Fibroblast of skin of abdomen (primary cell): ENCODE measurements at places on chromosomes 1 and 21.

- no peak for DNase-seq
Measured at GRCh38 chr1:163583661-163584181, 262.0 kb downstream of the NUF2 start.

- DNase-seq: peak; percentile 63
Measured at GRCh38 chr1:178161516-178161915, 67.6 kb downstream of the RASAL2 start.

- peak; percentile 77 for DNase-seq
Measured at GRCh38 chr1:8889925-8890785, 11.7 kb upstream of the ENO1 start.

GRCh38 chr1:35270836-35271235 lies 2.3 kb downstream of the ZMYM4 start:
- DNase-seq: no peak

- no peak for DNase-seq
Measured at GRCh38 chr1:43423672-43424550, 29.8 kb downstream of the HYI start.

- DNase-seq: no peak
Measured at GRCh38 chr1:93652323-93652949, 29.2 kb downstream of the BCAR3 start.

DNA sequence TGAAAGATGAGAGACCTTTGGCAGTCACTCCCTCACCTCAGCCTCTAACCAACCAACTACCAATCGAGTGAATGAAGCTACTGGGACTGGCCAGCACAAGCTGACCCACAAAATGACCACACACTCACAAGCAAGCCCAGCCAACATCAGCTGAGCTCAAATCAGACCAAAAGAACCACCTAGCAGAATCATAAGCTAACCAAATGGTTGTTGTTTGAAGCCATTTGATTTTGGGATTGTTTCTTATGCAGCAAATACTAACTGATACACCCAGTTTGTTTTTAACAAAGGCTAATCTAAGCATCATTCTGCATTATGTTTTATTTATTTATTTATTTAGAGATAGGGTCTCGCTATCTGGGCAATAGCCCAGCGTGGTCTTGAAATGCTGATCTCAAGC lies 310.4 kb downstream of the SETD4 start:
- no peak for DNase-seq

DNA sequence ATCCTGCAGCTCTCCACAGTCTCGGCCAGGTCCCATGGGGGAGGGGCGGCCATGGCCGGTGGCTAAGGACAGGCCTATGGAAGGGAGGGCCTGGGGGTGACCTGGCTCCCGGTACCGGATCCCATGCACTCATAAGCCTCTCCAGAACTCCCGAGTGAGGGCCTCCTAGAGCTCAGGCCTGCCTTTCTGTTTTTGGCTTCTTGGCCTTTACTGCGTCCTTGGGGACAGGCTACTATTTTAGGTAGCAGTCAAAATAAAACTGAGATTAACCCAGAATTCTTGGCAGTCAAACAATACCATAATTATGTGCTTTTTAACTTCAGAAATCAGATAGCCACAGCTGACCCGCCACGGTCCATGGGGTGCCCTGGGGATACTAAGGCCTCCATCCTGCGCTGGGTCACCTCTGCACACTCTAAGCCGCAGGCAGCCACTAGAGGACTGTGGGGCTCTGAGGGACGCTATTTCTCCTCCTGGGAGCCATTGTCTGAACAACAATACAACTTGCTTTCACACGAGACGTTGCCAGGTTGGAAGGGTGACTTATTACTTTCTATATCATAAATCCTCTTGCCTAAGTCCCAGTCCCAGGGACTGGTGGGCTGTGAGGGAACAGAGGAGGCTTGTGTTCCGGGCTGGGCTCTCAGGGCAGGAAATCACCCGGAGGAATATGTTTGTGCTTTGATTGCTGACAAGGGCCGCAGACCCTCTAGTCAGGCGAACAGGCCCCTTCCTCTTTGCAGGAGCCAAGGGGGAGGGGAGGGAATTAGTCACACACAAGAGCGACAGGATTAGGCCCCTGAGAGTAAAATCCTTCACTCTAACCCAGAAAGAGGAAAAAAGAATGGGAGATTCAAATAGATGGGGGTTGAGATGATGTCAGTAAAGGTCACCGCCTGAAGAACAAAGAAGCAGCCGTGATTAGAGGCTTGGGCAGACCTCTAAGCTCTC lies 40.7 kb upstream of the BCAR3 start:
- no peak for DNase-seq

- no peak for DNase-seq
Measured at GRCh38 chr21:28928578-28929420, 63.9 kb downstream of the LTN1 start.

DNA sequence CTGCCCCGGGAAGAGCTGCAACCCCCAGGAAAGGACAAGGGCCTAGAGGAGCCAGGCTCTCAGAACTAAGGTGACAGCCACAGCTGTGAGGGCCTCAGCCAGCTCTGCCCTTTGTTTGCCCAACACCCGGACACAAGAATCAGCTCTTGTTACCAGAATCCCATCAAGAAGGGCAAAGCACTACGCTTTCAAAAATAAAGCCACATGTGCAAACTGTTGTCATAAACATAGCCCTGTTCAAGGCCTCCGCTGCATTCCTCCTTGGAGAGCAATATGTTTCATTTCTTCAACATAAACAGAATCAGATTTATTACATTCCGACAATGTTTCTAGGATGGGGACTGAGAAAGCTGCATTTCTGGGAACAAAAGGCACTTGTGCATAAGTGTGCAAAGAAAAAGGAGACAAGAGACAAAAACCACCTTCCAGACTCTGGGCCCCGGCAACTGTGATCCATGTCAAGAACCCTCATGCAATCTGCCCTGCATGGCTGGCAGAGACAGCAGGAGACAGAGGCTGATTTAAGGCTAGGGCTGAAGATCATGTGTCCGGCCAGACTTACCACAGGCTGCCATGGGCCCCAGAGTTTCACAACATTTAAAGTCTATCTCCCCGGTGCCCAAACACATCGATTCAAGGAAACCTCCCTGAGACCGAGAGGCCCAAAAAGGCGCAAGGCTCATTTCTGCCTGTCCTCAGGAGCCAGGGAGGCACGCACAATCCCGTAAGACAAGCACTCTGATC lies 71.0 kb downstream of the SSBP3 start:
- DNase-seq: peak; percentile 76

- DNase-seq: peak; percentile 53
Measured at GRCh38 chr1:192809307-192810252, 741 bp downstream of the RGS2 start.

DNA sequence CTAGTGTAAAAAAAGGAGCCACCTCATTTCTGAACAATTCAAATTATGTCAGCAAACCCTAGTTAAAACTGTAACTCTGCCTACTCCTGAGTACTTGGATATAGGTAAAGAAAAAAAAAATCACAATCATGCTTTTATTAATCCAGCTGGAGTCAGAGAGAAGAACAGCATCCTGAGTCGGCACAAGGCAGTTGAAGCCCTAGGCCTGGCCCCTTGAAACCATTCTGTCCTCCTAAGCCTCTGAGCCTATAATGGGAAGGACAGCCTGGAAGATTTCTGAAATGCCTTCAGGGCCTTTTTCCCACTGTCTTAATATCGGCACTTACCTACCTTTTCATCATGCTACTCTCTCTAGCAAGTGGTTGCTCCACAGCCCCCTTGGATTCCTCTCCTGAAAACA lies 32.5 kb downstream of the CDC42BPA start:
- DNase-seq: no peak

GRCh38 chr1:103497404-103497803 lies 28.1 kb upstream of the RNPC3 start:
- DNase-seq: peak; percentile 1

DNA sequence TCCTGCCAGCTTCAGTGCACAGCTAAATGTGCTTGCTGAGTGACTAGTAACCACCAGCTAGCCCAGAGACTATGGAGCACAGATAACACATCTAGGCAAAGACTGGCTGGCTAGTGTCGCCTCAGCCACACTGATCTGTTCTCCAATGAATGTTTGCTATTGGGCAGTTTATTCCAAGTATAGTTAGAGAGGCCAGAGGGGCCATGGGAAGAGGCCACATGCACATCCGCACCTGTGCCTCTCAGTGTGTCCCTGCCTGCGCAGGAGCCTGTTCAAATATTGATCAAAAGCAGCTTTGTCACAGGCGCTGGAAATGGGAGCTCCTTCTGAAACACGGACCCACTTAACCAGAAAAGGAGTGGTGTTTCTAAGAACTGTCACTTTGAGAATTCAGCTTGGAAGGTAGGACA lies 51.3 kb upstream of the ATP1A1 start:
- no peak for DNase-seq

- no peak for DNase-seq
Measured at GRCh38 chr1:151829352-151830046, 2.1 kb downstream of the RORC start.

DNA sequence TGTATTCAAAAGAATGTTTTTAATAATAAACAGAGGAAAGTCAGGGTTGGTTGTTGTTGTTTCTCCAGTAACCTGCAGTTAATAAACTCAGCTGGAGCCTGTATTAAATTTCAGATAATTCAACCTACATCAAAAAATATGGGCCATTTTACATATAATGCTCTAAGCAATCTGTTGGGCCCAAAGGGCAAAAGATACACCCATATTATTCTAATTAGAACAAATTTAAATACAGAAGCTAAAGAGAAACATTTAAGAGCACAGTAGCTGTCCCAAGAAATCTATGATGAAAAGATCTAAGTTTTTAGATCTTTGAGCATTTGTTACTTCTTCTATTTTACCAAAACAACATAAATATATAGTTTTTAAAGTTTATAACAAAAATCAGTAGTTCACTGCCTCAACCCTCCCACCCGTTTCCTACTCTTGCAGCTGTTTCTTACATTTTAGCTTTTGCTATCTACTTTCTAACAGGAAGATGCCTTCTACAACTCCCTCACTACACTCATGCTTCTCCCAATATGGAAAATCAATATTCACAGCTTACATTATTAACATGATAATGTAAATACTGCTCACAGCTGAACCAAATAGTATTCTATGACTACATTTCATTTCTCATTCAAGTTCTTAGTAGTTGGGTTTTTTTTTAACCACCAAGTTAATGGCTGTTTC lies 94.9 kb upstream of the LBR start:
- no peak for DNase-seq

DNA sequence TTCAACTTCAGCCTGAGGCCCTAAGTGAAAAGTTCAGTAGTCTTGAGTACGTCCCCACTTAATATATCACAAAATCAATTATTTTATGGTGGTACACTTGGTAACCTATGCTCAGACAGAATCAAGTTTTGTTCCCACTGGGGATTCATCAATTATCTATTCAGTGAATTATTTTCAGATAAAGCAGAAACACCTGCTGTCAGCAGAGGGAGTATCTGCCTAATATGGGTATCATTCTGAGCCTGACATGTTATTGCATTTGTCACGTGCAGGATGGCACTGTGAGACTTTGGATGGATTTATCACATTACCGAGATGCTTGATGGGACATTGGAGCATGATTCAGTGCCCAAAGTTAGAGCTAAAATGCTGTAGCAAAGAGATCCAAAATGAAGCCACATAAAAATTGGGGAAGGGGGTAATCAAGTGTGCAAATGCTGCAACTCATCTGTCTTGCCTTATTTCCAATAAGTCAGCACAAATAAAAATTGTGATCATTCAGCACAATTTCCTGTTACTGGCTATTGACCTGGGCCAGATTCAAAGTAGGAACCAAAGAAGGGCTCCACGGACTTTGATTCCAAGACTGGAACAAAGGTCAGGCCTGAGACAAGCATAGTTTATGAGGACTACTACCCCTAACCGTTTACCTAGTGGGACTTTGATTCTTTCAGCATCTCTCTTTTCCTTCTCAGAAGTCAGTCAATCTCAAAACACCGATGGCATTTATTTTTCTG lies 657.6 kb downstream of the LMO4 start:
- DNase-seq: no peak

DNA sequence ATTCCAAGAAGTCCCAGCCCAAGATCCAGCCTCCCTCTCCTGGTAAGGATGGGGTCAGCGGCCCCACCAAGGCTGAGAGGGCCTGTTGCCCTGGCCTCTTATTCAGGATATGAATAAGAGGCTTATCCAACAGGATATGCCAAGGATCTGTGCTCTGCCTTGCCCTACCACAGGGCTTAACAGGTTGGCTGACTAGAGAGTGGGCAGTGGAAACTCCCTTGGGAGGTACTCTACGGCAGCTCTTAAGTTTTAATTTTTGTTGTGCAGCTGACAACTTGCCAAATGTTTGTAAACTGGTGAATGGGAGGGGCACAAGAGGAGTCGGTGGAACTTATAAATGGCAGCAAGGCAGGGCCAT lies 16.5 kb upstream of the PIGV start:
- DNase-seq: no peak

DNA sequence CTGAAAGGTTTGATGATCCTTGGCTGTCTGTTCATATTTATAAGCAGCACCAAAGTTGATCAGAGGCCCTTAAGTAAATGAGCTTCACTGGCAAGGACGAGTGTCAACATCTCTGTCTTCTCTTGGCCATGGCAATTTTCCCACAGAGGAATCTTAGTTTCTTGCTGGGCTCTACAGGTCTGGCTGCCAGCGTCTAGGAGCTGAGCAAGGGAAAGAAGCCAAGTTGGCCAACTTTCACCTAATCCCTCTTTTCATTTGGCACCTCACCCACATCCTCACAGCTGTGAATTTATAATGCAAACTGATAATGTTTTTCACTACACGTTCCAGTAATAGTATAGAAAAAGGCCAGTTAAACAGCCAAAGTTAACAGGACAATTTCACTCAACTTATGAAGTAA lies 99.0 kb upstream of the LBR start:
- no peak for DNase-seq

DNA sequence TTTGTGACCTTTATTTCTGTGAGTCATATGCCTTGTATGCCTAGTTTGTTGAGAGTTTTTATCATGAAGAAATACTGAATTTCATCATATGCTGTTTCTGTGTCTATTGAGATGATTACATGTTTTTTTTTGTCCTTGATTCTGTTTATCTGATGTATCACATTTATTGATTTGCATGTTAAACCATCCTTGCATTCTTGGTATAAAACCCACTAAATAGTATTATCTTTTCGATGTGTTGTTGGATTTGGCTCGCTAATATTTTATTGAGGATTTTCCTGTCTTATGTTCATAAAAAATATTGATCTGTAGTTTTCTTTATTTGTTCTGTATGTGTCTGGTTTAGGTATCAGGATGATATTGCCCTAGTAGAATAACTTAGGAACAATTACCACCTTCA lies 164.7 kb upstream of the CHRM3 start:
- DNase-seq: no peak

GRCh38 chr1:155110826-155111225 lies 16.9 kb upstream of the EFNA1 start:
- DNase-seq: no peak

DNA sequence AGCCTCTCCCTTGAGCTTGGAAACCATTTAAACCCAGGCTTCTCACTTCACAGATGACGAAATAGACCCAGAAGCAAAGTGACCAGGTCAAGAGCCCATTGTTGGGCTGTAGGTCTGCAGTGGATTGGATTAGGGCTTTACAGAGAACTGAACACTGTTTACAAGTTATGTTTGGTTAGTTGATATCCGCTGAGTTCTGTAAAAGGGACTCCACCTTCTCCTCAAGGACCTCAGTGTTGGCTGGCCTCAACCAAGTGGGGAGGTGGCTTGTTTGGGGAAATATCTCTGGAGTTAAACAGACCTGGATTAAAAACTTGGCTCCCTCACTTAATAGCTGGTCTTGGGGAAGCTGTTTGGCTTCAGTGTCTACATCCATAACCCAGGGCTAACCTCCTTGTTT lies 88.1 kb downstream of the UCK2 start:
- DNase-seq: no peak
